Stimulated activated CD4-positive, alpha-beta T cell treated with anti-CD3 and anti-CD28 coated beads, Interleukin-1b, Interleukin-23, amount 100 ng/mL, for 48 hours (primary cell): ENCODE measurements at places on chromosomes 13 and 19.

- no peak for DNase-seq
These were observed 137.6 kb downstream of the GPC6 start for GRCh38 chr13:93364166-93364565.

DNA sequence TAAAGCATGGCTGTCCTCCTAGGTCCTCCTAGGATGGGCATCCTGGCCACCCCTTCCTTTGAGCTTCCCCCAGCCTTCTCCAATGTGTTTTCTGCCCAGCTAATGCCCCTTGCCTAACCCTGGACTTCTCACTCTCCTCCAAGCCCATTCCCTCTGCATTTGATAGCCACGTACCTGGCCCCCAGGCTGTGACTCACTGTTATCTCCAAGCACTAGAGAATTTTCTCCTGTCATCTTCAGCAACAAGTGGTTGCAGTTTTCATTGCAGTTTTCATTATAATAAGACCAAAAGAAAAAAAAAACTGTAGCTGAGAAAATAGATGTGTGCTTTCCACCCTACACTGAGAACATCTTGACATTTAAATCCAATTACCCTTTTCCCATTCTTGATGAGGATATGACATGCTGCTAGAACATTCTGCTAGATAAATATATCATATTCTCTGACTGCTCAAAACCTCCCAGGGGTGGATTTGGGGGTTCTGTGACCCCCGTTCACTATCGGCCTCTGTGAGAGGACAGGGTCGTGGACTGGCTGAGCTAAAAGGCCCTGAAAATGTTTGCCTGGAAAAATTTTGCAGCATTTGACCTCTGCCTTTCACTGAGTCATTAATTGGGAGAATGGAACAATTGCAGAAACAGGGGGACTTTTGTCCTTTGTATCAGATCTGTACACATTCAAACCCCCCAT lies 58.8 kb upstream of the KCTD15 start:
- DNase-seq = no peak

DNA sequence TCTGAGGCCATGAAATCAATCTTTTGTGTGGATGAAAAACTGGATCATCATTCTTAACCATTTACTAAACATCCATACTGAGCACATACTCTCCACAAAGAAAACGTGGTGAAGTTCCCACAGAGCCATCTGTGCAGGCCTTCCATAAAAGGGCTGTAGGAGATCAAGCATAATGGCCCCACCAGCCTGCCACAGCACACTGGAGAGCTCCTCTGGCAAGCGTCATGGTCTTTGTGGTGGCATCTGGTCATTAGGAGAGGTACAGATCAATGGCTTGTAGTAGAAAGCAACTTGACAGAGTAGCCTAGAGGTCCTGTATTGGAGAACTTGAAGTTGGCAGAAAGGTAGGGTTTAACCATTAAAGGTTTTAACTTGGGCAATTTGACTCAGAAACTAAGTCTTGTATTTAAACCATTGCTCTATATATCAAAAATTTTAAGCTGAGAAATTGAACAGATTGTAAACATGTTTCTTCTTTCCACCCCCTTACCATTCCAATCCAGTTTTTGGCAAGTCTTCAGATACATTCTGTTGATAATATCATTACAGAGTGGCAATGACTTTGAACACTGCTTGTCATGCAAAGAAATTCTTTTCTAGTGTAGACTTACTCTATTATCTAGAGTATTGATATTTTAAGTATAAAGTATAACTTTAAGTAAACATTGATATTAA lies 128.3 kb downstream of the LMO7 start:
- DNase-seq = no peak

DNA sequence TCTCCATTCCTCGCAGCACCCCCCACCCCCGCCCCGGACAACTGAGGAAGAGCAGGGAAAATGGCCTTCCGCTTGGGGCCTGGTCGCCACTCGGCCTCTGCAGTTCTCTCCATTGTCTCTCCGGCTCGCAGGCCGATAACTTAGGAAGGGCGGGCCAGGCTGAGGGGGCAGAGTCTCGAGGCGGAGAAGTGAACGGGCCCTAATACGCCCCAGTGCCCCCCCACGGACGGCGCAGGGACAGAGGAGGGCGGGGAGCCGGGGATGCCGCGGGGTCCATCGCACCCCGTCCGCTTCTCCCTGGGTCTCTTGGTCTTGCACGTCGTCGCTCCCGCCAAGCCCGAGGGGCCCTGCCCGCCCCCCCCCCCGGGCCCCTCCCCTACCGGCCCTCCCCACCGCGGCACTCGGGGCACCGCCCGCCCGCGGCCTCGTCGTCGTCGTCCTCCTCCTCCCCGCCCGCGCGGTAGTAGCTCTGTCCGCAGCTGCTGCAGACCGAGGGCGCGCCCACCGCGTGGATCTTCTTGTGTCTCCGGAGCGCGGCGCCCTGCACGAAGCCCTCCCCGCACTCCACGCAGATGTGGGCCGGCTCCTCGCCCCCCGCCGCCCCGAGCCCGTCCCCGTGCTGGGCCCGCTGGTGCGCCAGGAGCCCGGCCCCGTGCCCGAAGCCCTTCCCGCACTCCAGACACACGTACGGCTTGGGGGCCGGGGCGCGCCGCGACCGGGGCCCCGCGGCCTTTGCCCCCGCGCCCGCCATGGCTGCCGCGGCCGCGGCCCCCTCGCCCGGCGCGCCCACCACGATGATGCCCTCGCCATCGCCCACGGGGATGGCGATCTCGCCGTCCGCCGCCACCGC lies 33.2 kb downstream of the ZNF787 start:
- DNase-seq = no peak

DNA sequence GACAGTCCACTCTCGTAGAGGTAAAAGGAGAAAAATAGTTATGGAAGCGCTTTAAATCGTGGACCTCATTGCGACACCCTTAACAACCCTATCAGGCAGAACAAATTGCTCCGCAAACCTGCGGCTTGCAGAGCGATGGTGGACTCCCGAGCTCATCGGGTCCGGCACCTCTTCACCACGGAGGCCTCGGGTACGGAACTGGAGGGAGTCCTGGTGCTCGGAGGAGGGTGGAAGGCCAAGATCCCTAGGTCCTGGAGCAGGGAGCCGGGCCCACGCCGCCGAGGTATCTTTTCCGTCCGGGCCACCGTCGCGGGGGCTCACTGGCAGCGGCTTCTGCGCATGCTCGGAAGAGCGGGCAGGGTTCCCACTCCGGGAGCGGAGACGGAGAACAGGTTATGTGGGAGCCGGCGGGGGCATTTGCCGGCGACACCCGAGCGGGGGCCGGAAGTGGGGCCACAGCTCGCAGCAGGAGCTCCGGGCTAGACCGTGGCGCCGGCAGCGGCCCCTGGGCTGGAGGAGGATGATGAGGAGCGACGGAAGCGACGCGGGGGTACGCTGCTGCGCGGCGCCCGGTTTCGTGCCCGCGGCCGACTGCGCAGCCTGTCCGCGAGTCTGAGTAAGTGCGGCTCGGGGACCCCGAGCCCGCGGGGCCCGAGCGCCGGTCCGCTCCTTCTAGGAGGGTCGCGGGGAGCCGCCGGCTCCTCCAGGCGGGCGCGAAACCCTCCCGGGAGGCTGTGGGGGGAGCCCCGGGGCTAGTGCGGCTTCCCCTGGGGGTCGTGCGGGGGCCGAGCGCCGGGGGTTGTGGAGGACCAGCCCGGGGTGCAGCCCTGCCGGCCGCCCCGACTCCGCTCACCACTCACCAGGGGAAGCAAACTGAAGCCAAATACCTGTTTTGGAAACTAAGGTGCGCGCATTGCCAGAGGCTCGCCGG lies at the start of gene ABHD13:
Gene ABHD13, plus strand, starts transcription at position 349 of the 931 bp plus-strand sequence. CDS start 10,827 bp downstream, outside the sequence.
- DNase-seq = peak; percentile 91

DNA sequence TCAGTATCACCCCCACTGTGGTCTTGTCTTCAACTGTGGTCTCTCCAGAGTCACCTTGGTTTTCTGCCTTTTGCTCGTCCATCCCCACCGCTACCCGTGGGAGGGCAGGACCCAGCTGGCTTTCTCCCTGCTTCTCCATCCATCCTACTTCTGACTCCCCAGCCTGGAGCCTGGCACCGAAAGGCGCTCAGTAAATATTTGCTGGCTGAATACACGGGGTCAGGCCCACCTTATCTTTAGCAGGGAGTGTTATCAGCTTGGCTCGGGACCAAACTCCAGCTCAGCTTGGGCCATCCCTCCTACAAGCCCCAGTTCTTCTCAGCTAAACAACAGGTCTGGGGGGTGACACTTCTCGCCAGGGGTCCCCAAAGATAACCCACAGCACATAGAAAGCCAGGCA lies 62.0 kb upstream of the KLF2 start:
- DNase-seq = no peak

DNA sequence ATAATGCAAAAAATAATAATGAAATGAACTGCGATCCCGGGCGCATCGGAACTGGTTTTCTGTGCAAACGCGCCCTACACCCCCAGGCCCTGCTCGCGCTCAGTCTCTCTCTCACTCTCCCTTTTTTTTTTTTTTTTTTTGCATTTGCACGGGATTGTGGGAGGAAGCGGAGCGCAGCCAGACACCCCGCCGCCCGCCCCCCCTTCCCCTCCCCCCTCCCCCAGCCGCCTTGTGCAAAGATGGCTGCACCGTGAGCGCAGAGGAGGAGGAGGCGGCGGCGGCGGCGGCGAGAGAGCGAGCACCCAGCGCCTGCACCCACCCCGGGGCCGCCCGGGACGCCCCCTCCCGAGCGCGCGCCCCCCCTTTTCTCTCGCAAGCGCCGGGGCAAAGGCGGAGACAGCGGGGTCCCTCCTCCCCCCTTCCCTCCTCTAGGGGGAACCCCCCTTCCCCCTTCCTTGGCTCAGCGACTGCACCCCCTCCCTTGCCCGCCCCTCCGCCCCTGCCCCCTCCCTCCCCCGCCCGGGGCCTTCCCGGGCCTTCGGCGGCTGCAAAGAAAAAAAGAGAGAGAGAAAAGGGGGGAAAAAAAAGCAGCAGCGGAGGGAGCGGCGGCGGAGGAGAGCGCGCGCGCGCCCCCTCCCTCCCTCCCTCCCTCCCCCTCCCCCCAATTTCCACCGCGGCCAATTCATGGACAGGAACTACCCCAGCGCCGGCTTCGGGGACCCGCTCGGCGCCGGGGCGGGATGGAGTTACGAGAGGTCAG lies at the start of gene PRR12:
Gene PRR12, plus strand, starts transcription at position 212 of the 760 bp plus-strand sequence. Its CDS starts 473 bp downstream, at position 685.
- DNase-seq = peak; percentile 62

GRCh38 chr19:47057328-47057727 lies 8.9 kb upstream of the TMEM160 start:
- DNase-seq = no peak

DNA sequence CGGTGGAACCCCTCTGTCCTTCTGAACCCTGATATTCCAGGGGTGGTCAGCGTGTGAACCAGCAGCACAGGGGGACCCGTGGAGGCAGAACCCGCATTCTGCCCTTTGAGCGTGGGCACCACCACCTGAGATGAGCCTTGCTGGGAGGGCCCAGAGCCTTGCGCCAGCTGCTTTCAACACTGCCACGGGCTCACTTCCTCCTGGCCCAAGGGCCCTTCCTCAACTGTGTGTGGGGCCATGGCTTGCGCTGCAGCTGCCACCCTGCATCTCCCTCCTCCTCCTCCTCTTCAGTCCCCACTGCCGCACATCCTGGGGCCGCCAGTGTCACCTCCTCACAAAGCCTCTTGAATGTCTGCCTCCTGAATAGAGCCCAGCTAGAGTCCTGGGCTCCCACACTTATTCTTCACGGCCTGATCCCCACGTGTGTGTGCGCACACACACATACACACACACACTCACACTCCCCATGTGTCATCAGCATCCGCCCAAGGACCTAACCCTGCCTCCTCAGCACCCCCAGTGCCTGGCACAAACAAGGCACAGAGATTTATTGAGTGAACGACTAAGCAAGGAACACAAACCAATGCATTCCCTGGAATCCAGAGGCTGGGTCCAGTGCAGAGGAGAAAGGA lies 26.9 kb upstream of the TMEM160 start:
- DNase-seq = no peak

DNA sequence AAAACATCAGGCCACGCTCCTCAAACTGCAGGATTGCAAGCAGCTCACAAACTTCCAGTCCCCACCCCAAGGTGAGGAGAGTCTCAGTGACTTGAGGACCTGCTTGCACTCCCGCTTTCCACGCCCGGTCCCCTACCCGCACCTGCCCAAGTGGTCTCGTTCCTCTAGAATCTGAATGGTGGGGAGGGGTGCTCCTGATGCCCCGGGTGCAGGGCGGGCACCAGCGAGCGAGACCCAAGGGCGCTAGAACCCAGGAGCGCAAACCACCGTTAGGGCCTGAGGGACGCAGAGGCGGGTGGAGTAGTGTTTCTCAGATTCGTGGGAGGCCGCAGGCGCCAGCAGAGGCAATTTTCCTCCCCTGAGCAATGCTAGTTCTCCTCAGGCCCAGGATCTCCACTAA lies 40.3 kb downstream of the SOX1 start:
- DNase-seq = no peak

DNA sequence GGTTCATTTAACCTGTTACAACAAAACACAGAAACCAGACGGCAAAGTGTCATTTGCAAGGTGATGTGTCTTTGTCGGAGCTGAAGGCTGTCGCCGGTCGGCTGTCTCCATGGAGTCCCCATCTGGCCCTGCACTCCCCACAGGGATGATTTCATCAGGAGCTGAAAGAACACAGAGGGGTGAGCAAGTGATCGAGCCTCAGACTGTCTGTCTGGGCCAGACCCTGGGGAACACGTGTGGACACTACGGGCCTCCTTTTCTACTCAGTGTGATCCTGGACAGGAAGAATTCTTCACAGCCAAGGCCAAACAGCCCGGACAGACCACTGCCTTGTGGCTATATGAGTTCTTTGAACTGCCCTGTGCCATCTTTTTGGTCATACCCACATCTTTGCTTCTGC lies 85.1 kb downstream of the RNASEH2B start:
- no peak for DNase-seq

- no peak for DNase-seq
These were observed 56.4 kb upstream of the GJB6 start for GRCh38 chr13:20288561-20288960.

DNA sequence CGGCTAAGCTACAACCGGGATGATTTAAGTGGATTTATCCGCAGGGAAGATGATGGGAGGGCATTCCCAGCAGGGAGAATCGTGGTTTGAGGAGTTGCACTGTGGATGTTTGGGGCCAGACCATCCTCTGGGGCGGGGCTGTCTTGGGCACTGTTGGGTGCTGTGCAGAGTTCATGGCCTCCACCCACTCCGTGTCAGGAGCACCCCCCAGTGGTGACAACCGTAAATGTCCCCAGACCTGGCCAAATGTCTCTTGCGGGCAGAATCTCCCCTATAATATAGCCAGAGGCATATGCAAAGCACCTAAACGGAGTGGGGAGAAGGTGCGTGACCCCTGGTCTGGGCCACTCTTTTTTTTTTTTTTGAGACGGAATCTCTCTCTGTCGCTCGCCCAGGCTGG lies 40.2 kb downstream of the SMIM24 start:
- DNase-seq = peak; percentile 47

- no peak for DNase-seq
These were observed 42.4 kb upstream of the RFC3 start for GRCh38 chr13:33775339-33776108.

- no peak for DNase-seq
These were observed 54.9 kb upstream of the SACS start for GRCh38 chr13:23488442-23488841.
